ENCODE measurements at places on chromosomes 1 and 21.

- no peak for DNase-seq
Measured at GRCh38 chr1:4059270-4059669, 159.2 kb upstream of the C1orf174 start.

- DNase-seq, result no peak
Measured at GRCh38 chr21:41830764-41831452, 48.2 kb downstream of the PRDM15 start.

DNA sequence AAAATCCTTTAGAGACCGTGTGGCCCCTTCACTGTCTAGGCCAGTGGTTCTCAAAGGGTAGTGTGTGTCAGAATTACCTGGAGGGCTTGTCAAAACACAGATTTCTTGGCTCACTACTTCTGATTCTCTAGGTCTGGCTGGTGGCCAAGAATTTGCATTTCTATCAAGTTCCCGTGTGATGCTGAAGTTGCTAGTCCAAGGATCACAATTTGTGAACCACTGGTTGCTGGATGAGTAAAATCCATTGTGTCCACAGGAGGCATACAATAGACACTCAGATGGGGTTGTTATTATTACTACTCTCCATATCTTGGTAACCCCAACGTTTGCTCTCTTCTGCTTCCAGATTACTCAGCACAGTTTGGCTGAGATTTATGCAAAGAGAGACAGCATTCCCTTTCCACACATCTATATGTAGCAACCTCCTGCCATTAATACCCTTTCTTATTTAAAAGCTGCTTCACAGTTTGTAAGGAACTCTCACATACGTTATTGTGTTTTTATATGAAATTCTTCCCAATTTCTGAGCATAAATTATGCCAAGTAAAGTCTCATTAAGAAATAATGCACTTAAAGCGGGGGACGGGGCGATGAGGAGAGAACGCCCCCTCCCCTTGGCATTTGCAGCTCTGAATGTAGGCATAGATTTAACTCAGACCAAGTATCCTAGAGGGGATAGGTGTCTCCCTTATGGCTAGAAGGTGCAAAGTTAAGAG lies 720 bp upstream of the TMCC2 start:
- DNase-seq, result no peak

GRCh38 chr1:70355920-70356319 lies 1.4 kb upstream of the ANKRD13C start:
- DNase-seq, result no peak

- no peak for DNase-seq
Measured at GRCh38 chr1:234437423-234438171, 41.4 kb downstream of the TARBP1 start.

DNA sequence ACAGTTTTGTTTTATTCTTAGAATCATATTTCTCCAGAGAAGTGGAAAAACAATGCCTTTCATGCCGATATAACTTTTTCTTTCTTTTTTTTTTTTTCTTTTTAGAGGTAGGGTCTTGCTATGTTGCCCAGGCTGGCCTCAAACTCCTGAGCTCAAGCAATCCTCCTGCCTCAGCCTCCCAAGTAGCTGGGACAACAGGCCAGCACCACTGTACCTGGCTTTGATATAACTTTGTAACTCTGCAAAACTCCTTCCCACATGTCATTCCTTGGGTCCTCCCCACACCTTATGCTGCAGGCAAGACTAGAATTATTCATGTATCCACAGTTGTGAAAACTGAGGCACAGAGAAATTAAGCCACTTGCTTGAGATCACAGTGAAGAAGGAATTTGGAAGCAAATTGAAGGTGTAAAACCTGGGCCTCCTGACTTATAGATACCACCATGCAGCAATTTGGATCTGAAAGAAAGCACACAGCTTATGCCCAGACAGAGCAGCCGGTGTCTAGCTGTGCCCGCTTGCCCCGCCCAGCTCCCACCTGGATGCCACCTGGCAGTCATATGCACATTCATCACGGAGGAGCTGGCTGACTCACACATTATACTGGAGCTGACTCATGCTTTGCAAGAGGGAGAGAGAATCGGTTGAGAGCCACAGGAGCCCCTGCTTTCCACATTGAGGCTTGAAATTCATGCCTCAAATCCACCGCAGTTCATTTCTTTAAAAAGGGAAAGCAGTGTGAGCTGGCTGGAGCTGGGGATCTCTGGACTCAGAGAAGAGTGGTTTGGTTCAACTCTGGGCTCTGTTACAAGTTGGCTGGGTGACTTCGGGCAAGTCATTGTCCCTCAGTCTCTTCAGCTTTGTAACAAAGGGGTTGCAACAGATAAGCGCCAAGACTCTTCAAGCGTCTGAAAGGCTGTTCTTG lies 8.3 kb upstream of the SLC2A1 start:
- DNase-seq, result peak; percentile 61

- DNase-seq, result no peak
Measured at GRCh38 chr21:42521384-42521783, 7.7 kb downstream of the SLC37A1 start.

DNA sequence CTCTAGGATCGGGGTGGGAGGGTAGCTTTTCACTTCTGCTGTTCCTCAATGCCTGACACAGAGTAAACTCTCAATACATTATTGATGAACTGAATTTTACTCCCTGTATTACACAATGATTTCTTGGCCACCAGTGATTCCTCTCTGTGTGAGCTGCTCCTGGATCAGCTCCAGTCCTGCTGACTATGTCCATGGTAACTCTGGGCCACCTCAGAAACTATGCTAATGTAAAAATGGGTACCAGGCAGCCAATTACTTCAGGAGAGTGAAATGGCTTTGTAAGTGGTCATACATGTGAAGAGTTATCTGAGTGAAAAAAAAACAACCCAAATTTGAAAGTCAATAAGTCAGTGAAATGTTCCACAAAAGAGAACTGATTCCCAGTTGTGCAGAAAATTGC lies 311.0 kb downstream of the KCNH1 start:
- no peak for DNase-seq

- no peak for DNase-seq
Measured at GRCh38 chr21:25025596-25025995, 581.7 kb downstream of the MRPL39 start.

- no peak for DNase-seq
Measured at GRCh38 chr1:245862812-245863540, 644.1 kb downstream of the SMYD3 start.

DNA sequence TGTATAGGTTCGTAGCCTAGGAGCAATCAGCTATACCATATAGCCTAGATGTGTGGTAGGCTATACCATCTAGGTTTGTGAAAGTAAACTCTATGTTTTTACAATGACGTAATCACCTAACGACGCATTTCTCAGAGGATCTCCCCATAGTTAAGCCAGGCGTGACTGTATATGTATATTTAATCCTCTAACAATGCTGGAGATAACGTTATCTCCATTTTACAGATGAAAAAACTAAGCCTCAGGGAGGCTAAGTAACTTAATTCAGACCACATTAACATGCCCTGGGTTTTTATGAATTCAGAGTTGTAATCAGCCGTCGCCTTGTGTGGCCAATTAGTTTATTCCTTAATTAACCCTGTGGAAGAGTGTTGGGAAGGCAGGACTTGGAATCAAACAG lies 107.7 kb upstream of the PLXNA2 start:
- DNase-seq, result no peak

DNA sequence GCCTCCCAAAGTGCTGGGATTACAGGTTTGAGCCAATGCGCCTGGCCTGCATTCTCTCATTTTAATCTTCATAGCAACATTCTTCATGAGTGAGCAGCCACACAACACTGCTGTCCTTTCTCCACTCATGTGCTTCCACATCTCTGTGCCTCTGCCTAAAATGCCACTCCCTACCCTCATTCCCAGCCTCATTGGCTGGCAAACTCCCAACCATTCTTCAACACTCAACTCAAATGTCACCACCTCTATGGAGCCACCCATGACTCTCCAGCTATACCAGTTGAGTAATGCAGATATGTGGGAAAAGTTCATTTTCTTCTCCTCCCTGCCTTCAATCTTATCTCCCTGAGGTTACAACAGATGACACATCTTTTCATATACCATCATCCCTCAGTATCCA lies 53.9 kb upstream of the ZC3H12A start:
- no peak for DNase-seq

GRCh38 chr1:23593042-23593521 lies 33.8 kb upstream of the ID3 start:
- DNase-seq, result no peak

DNA sequence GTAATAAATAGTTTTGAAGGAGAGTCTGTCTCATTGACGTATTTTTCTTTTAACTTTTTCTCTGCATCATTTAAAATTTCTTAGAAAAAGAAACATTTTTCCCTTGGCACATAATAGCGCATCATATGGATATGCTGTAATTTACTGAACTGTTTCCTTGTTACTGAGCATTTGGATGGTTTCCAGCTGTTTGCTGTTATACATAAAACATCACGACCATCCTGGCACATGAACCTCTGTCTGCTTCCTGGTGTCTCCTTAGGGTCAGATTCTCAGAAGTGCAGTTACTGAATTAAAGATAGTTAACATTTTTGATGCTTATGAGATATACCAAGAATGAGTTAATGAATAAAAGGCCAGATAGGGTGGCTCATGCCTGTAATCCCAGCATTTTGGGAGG lies 67.2 kb downstream of the BACE2 start:
- DNase-seq, result no peak

GRCh38 chr1:229148041-229148671 lies 122.8 kb upstream of the RAB4A start:
- no peak for DNase-seq

DNA sequence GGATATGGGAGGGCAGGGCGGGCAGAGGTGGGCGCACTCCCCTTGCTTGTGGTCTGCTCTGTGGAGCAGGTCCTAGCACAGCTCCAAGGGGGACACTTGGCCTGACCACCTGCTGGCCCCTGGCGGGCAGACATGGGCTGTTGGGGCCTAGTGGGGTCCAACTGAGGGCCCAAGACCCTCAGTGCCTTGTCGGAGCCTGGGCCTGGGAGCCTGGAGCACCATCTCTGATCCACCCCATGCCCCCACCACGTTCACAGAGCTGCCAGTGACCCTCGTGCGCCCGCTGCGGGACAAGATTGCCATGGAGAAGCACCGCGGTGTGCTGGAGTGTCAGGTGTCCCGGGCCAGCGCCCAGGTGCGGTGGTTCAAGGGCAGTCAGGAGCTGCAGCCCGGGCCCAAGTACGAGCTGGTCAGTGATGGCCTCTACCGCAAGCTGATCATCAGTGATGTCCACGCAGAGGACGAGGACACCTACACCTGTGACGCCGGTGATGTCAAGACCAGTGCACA lies 70.6 kb downstream of the OBSCN start:
- DNase-seq, result no peak

DNA sequence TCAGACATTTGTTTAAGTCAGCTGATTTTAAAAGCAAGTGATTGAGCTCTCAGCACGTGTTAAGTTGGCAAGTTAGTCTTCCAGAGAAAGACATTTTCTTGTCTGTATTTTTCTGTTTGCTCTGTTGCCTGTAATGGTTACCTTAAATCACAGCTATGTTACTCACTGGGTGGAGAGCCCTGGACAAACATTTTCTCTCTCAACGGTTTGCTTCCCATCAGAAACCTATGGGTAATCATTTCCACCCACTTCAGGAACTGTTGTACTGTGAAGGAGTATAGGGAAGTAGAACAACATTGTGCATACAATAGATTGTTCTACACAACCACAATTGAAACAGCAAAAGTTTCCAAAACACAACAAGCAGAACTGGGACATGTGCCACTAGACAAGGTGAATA lies 113.9 kb upstream of the DPT start:
- DNase-seq, result no peak

GRCh38 chr1:40344597-40344996 lies 27.5 kb upstream of the COL9A2 start:
- DNase-seq, result no peak

DNA sequence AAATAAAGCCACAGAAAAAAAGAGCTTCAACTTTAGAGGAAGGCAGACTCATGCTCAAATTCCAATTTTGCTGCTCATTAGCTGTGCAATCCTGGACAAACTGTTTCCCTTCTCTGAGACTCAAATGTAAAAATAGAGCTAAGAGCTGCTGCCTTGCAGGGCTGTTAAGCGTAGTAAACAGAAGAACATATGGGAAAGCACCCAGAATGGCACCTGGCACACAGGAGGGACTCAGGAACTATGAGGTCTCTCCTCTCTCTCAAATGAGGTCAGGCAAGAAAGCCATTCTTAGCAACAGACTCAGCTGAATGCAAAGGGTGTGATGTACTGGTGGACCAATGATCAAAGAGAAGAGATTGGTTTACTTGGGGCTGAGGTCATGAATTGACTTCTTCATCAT lies 61.3 kb downstream of the TRABD2B start:
- no peak for DNase-seq

GRCh38 chr1:213666113-213666512 lies 321.7 kb upstream of the PROX1 start:
- no peak for DNase-seq

- DNase-seq, result no peak
Measured at GRCh38 chr1:17190010-17190995, 14.6 kb upstream of the PADI1 start.

GRCh38 chr1:86387916-86388627 lies 8.1 kb downstream of the ODF2L start:
- no peak for DNase-seq

- DNase-seq, result no peak
Measured at GRCh38 chr1:65068202-65069010, 79.6 kb upstream of the AK4 start.

GRCh38 chr21:38843806-38844503 lies 38.2 kb downstream of the ETS2 start:
- no peak for DNase-seq

GRCh38 chr1:162328512-162328911 lies 48.1 kb downstream of the SPATA46 start:
- no peak for DNase-seq

GRCh38 chr1:110248746-110249145 lies 38.6 kb downstream of the KCNC4 start:
- no peak for DNase-seq

GRCh38 chr1:207298186-207298585 lies 23.3 kb upstream of the CD55 start:
- DNase-seq, result no peak

GRCh38 chr1:98027103-98027705 lies 106.4 kb upstream of the DPYD start:
- DNase-seq, result no peak

DNA sequence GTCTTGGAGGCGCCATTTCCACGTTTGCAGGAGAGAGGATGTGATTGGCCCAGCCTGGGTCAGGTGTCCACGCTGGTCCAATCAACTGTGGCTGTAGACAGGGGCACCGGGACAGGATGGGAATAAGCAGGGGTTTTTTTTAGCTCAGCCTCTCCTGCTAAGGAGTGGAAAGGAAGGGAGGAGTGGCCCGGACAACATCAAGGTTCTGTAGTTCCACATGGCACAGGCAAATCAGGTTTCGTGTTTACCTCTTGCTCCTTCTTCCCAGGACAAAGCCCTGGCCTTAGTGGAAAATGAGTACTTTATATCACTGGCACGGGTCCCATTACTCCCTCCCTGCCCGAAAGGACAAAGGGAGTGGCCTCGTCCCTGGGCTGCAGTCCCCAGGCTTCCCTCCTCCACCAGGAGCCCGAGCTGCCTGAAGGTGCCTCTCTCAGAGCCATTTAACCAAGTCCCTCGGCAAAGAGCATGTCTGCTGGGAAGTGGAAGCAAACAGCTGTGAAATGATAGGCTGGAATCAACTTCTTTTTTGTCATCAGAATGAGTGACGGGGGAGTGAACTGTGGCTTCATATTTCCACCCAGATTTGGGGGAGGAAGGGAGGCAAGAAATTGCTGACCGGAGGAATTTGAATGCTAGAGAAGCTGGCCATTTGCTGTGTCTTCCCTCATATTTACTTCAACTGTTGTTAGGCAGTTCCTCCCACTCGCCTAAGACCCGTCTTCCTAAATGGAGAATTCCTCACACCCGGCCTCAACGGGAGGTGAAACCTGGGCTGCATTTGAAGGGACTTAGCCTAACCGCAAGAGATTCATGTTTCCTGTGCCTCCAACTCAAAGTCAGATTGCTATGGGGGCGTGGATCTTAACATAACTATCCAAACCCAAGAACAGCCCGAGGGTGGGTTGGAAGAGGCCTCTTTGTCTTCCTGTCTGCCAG lies 84.9 kb upstream of the SLC44A3 start:
- DNase-seq, result no peak
